Left lobe of liver (tissue), 2 donors: ENCODE measurements at places on chromosomes 3 and 15.

GRCh38 chr3:31242026-31242960 is 290.4 kb upstream of the STT3B start:
- DNase-seq = no peak

DNA sequence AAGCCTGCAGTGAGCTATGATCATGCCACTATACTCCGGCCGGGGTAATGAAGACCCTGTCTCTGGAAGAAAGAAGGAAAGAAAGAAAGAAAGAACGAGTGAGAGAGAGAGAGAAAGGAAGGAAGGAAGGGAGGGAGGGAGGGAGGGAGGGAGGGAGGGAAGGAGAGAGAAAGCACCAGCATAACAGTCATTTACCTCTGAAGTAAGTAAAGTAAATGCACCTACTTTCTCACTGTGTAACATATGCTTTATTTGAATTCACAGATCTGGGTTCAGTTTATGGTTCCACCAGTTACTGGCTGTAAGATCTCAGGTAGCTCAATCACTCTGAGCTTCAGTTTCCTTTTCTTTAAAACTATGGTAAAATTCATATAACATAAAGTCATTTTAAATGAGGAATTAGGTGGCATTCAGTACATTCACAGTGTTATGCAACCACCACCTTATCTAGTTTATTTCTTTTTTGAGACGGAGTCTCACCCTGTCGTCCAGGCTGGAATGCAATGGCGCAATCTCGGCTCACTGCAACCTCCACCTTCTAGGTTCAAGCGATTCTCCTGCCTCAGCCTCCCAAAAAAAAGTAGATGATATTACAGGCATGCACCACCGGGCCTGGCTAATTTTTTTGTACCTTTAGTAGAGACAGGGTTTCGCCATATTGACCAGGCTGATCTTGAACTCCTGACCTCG is 16.1 kb upstream of the RAD54L2 start:
- DNase-seq = no peak

DNA sequence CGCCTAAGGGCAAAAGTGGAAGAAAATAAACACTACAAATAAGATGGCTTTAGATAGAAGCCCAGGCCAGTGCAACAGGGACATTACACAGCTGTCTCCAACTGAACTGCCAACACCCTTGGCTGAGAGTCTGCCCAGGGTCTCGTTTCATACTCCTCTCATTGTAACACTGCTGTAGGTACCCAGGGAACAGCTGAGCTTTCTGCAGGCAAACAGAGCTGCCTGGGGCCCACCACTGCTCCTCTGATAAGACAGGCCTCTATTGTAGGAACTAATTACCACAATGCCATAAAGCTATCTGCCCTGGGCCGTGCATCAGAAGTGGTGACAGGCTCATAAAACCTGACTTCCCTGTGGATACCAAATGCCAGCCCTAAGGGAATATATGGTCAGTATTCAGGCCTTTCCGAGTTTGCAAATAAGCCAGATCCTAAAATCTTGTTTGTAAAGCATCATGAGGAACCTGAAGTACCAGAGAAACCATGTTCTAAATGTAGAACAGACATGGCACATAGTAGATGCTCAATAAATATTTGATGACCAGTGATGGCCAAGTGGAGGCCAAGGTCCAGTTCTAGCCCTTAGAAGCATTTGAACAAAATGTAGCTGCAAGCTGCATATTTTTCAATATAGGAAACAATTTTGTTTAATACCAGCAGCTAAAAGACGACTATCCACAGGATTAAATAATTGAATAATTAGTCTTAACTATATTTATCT is 84.3 kb upstream of the NEO1 start:
- DNase-seq = no peak

- no peak for DNase-seq
Measured at GRCh38 chr3:59082106-59082505, 32.3 kb upstream of the CFAP20DC start.

GRCh38 chr15:65085990-65086679 is 9.6 kb downstream of the KBTBD13 start:
- DNase-seq = no peak

DNA sequence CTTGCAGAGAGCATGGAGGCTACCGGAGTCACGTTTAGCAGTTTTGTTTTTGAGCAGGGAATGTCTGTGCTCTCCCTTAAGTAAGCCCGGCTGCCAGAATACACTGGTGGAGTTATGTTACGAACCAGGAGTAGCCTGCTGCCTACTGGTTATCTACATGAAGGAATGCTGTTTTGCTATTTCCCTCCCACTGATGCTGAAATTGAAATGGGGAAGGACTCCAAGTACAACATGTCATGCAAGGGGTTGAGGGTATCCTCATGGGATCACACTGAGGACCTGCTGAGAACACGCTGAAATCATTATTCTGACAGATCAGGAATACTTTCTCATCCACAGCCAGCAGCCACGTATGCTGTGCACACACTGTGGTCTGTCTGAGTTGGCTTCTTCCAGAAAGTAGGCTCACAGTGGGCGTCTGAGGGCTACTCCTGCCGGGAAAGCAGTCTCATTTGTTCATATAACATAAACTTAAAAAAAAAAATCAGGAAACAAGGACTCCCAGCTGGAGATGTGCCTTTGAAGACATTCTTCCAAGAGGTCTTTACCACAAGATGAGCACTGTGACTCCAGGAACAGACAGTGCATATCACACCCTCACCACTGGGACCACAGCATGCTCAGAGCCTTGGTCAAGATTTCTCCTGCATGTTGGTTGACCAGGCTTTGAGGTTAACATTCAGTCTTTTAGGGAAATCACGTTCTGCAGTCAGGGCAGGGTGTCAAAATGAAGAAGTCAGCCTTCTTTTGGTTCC is 300.4 kb upstream of the RASGRP1 start:
- DNase-seq = no peak

GRCh38 chr3:52453496-52454249 is at the start of gene TNNC1:
TNNC1 (minus strand) TSS chr3:52454041; CDS start chr3:52454015, 26 bp downstream.
- no peak for DNase-seq

- no peak for DNase-seq
Measured at GRCh38 chr3:1734494-1735122, 364.1 kb upstream of the CNTN4 start.

GRCh38 chr3:174533286-174533685 is 325.8 kb upstream of the NAALADL2 start:
- no peak for DNase-seq

- DNase-seq = no peak
Measured at GRCh38 chr3:111979434-111980038, 710 bp downstream of the ABHD10 start.

- no peak for DNase-seq
Measured at GRCh38 chr3:98021830-98022560, 13.1 kb downstream of the GABRR3 start.

- DNase-seq = no peak
Measured at GRCh38 chr3:64559588-64559987, 128.2 kb downstream of the ADAMTS9 start.

DNA sequence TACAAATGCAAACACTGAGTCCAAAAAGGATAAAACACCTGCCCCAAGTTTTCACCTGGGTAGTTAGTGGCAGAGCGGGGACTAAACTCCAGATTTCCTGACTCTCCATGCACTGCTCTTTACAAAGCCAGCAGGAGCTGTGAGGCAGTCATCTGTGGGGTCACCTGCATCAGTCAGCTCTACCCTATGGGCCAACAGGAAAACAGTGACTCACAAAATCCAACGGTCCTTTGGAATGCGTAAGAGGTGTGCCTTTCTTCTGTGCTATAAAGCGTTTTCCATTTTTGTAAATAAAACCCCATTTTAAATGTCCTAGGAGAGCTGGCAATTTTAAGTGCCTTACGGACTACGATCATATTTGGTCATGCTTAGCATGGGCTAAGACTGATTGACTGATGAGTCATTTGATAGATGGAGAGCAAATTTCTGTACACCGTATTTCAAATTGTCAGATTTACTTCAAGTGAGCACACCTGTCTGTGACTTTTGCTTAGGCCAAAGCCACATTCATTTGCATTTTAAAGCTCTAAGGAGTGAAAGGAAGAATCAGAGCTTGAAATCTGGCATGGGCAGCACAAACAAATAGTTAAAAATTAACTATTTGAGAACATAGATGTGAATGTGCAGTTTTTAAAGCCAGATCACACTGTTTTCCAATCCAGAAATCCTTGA is 4.4 kb upstream of the COL8A1 start:
- no peak for DNase-seq

DNA sequence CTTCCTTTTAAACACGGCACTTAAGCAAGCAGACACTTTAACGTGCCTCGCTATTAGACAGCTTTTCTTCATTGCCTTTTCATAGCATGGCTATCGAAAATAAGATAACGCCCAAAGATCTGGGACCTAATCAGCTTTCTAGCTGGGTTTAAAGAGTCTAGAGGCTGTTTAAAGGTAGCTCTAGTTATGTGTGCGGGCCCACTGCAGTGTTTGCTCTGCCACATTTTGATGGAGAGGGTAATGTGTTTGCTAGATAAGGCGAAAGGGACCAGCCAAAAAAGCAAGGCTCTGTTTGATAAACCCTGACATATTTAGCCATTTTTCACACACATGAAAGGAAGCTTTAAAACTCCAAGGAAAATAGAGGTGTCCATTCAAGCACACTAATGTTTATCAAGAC is 91.6 kb downstream of the NR2F2 start:
- no peak for DNase-seq

- no peak for DNase-seq
Measured at GRCh38 chr3:157573281-157573680, 70.1 kb upstream of the VEPH1 start.

GRCh38 chr3:171374661-171375285 is 85.4 kb downstream of the TNIK start:
- DNase-seq = no peak

DNA sequence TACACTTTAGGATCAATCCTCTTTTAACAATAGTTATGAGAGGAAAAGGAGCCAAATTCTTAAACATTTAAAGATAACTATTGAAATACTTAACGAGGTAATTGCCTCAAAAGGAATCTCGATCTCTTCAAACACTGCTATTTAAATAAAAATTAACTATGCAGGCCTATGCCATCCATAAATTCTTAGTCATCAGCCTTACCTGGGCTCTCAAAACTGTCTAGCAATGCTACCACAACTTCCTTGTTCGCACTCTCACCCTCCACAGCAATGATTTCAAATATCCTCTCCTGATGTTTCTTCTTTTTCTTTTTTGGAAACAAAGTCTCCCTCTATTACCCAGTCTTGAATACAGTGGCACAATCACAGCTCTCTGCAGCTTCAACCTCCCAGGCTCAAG is 12.3 kb downstream of the ETFA start:
- DNase-seq = no peak

DNA sequence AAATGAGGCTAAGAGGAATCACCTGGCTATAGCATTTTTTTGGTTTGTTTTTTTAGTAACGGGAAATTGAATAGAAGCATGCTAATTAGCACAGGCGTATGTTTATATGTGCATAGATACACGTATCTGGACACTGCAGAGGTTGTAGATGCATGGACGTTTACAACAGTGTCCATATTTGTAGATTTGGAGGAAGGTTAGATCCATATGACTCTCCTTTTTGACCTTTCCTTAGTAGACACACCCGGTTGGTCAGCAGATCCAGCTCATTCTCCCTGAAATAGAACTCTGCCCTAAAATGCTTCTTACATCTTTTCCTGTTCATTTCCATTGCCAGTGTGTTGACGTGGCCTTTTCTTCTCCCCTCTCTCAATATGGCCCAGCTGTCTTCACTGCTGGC is 60.1 kb downstream of the SLCO3A1 start:
- DNase-seq = no peak

DNA sequence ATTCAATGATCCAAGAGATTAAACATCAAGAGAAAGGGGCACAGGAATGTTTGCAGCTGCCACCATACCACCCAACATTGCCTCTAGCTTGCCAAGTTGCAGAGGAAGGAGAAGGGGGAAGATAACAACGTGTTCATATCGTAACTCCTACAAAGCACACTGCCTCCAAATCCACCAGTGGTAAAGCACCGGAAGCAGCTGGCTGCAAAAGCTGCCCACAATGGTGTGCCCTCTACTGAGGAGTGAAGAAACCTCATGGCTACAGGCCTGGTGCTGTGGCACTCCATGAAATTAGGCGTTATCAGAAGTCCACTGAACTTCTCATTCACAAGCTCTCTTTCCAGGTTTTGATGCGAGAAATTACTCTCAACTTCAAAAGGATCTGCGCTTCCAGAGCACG is 263.9 kb upstream of the STT3B start:
- no peak for DNase-seq

DNA sequence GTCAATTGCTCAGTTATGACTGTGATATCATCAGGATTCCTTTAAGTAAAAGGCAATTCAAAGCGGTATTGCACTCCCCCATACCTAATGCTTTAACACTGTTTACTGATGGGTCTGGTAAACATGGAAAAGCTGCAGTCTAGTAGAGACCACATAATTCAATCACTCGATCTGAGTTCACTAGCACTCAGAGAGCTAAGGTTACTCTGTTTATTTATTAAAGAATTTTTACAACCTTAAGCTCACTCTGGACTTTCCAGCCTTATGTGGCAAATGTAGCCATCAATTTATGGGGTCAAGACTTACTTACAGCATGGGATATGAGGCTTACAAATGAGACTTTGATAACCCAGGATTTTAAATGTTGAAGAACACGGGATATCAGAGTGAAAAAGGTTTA is 18.4 kb upstream of the CCR2 start:
- no peak for DNase-seq

DNA sequence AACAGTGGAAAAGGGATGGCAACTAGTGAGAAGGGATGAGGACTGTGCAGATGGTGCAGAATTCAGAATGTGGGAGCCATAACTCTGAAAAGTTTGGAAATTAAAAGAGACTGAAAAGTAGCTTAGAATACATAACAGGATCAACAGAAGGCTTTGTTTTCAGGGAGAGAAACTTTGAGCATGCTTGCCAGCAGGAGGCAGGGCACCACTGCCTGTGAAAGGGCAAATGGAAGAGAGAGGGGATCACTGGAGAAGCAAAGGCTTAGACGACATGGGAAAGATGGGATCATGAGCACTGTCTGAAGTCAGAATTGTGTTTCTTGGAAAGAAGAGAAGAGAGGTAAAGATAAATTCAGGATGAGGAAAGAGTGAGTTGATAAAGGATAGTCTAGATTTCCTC is 99.6 kb downstream of the ABI3BP start:
- no peak for DNase-seq

DNA sequence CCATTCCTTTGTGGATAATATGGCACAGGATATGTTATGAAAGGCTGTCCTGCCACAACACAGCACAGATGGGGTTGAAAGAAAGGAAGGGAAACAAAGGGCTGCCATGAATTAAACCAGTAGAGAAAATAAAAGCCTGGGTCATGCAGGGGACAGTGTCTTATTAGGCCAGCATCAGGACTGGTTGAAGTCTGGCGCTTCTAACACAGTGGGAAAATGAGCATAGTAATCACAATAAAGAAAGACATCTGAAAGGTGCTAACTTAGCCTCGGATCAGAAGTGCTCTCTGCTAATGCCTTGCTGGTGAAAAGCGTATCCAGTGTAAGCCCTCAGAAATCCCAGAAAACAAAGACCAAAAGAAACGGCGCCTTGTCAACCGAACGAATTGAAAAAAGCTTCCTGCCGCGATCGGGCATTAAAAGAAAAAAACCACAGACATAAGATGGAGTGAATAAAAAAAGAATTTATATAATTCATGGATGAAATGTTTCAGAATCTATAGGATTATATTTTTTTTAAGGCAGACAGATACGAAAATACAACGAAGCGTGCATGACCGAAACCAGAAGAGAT is 566 bp upstream of the MKRN3 start:
- DNase-seq = no peak

- DNase-seq = no peak
Measured at GRCh38 chr3:32531010-32531647, 28.5 kb upstream of the CMTM6 start.

GRCh38 chr3:135558906-135559305 is 406.6 kb upstream of the PPP2R3A start:
- no peak for DNase-seq

GRCh38 chr3:98730338-98730737 is 32.8 kb upstream of the ST3GAL6 start:
- no peak for DNase-seq

GRCh38 chr3:171044835-171045793 is 18.6 kb upstream of the SLC2A2 start:
- DNase-seq = peak; percentile 80
